ENCODE measurements at places on chromosomes 1 and 21.

- DNase-seq, result no peak
These were observed 46.6 kb upstream of the TTC34 start for GRCh38 chr1:2848006-2848670.

GRCh38 chr1:93979040-93979717, 69.9 kb upstream of the GCLM start:
- no peak for DNase-seq

- DNase-seq, result no peak
These were observed 102.4 kb downstream of the PTGER3 start for GRCh38 chr1:70945251-70945650.

- no peak for DNase-seq
These were observed 26.3 kb downstream of the CLIC4 start for GRCh38 chr1:24771574-24771973.

- no peak for DNase-seq
These were observed 30.1 kb downstream of the C21orf91 start for GRCh38 chr21:17789069-17789468.

GRCh38 chr1:152034324-152034653, 2.5 kb downstream of the S100A11 start:
- no peak for DNase-seq

GRCh38 chr1:43779266-43779665, 71.9 kb downstream of the ST3GAL3 start:
- no peak for DNase-seq

GRCh38 chr1:177487481-177487880, 316.7 kb downstream of the BRINP2 start:
- no peak for DNase-seq

DNA sequence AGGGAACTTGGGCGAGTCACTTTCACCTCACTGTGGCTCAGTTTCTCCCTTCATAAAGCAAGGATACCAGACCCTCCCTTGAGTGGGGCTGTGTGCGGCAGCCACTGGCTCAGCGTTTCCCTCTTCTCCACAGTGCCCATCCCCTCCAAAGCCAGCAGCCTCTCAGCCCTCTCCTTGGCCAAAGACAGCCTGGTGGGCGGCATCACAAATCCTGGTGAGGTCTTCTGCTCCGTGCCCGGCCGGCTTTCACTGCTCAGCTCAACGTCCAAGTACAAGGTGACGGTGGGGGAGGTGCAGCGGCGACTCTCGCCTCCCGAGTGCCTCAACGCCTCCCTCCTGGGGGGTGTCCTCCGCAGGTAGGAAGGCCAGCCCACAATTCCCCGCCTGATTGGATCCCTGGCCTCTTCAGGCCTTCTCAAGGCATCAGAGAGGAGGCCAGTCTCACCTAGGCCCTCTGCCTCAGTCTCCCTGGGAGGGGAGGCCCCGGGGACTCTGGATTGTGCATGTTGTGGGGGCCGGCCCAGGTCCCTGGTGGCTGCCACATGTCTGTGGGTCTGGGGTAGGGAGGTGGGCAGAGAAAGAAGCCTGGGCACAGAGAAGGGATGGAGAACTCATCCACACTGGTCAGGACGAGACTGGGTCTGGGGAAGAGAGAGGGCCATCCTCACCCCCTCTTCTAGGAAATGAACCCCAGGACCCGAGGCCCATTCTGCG, 15.2 kb downstream of the TFAP2E start:
- DNase-seq, result no peak

GRCh38 chr1:162822391-162823200, 32.1 kb downstream of the HSD17B7 start:
- no peak for DNase-seq

DNA sequence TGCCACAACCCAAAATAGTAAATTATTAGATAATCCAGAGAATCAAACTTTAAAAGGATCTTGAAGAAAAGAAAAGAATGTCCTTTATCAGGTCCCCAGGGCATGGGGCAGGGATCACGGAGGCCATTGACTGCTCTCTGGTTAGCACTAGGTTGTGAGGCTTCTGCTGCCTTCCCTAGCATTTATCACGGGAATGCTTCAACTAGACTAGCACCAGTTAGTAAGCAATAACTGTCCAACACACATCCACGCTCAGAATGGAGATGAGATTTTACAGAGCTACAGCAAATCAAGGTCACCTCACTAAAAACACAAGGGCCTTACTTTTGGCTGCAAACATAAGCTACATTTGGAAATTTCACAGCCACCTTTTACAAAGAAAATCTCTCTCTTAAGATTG, 304.0 kb downstream of the NFIA start:
- no peak for DNase-seq
